NCI-H2029 treated with DMSO at 0.1 percent for 48 hours (cell line): ENCODE measurements at places on chromosomes 5 and 9.

GRCh38 chr9:91053824-91054223 lies 252.2 kb downstream of the SYK start:
- no peak for DNase-seq

DNA sequence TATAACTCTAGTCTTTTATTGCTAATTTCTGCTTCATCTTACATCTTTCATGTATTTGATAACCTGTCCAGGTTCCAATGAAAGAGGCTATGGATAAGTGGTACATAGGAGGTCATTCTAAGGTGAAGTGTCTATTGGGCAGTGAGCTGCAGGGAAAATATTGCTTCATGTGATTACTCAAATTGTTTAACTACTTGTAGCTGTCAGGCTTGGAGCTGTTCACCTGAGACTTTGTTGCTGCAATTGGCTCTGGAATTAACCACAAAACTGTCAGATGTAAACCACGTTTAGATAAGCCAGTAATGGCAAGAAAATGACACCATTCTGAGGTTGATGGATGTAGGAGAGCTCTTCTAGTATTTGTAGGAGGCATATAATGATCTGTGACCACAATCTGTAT lies 26.0 kb downstream of the ADAMTSL1 start:
- DNase-seq = peak; percentile 80

DNA sequence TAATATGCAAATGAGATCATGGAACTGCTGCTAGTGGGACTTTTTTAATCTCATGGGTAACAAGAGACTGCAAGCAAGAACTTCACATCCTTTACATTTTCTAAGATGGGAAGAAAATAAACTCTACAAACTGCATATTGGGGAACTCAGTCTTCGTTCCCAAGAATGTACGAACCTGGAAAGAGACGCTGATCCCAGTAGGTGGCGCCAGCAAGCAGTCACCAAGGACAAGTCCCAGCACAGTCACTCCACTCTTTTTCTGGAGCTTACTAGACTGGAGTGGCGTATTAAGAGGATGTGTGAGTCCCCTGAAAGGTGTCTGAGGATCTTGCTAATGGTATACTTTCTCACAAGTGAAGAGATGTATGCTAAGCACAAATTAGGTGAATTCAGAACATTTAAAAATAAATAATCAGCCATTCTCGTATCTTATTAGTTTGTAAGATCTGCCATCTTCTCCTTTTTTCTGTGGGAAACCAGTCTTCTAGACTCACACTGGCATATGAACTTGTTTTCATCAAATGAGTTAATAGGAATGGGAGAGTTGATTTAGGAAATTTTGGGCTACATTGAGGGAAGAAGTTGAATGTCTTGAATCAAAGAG lies 16.0 kb upstream of the PUM3 start:
- DNase-seq = no peak

GRCh38 chr5:54861212-54861894 lies 124.0 kb downstream of the ESM1 start:
- no peak for DNase-seq

- DNase-seq = no peak
Measured at GRCh38 chr9:33175649-33176325, 8.7 kb upstream of the B4GALT1 start.
